ENCODE measurements at places on chromosomes 7 and 10.

DNA sequence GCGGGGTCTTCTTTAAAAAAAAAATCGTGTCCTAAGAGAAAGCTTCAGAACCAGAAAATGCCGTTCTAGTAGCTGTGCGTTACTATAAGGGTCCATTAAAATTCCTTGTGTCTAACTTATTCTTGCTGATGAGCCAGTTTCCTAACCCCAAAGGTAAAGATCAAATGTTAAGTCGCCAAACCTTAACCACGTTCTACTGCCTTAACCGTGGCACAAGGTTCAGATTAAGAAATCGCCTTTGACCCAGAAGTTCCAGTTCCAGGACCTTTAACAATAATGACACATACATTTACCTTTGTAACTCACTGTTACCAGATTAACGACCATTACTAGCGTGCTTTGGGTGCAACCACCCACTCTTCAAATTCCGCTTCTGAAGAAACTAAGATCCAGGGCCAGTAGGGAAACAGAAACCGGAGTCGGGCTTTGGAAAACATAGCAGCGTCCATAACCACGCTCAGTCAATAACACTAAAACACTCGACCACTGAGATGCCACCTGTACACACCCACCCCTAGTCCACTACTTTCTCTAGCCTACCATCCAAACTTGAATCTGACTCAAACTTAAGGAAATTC lies 620 bp downstream of the BET1 start:
- DNase-seq, result peak; percentile 11

DNA sequence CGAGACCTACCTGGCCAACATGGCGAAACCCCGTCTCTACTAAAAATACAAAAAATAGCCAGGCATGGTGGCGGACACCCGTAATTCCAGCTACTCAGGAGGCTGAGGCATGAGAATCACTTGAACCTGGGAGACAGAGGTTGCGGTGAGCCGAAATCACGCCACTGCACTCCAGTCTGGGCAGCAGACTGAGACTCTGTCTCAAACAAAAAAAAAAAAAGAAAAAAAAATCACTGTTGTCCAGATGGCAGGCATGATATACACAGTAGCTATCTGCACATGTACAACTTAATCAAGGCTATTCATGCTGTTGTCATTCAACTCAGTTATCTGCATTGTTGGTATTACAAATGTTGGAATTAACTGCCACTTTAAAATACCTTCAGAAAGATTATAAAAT lies 55.3 kb downstream of the BRAF start:
- DNase-seq, result no peak

DNA sequence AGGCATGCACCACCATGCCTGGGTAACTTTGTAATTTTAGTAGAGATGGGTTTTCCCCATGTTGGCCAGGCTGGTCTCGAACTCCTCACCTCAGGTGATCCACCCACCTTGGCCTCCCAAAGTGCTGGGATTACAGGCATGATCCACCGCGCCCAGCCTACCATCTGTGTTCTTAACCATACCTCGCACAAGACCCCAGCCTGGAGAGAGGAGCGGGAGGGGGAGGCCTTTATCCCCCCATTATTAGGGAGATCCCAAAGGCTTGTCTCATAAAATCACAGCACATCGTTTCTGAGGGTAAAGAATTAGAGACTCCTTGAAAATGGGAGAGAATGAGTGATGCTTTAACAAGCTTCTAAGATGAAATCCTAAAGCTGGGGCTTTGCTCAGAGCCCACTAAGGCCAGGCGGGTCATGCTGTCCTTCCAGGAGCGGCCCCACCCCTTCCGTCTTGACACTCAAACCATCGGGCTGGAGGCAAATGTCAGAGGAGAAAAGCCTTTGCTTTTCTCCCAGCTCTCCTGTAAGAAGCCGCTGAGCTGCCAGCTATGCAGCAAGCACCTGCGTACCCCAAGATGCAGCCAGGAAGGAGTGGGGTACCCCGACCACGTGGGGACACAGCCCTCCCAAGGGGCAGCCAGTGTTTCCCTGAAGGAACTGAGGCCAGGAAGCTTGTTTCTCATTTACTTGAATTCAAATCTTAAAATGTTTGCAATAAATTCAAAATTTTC lies 339.7 kb downstream of the PTPRN2 start:
- no peak for DNase-seq

GRCh38 chr7:36763132-36763816 lies 39.0 kb upstream of the AOAH start:
- DNase-seq, result no peak

DNA sequence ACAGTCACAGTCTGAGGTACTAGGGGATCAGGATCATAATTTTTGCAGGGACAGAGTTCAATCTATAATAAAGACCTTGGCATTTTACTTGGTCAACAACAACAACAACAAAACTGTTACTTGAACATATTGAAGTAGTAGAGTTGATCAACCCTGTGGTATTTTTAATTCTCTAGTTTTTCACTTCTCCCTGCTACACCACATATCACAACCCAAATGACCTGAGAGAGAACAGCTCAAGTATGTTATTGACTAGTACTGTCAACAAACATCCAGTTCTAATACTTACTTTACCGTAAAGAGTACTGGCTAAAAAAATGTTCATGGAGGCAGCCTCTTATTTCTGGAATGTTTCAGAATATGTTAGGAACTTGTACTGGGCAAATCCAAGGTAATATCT lies 90.5 kb upstream of the FAM3C start:
- DNase-seq, result no peak

GRCh38 chr7:129949292-129950133 lies 3.2 kb downstream of the UBE2H start:
- DNase-seq, result peak; percentile 32

DNA sequence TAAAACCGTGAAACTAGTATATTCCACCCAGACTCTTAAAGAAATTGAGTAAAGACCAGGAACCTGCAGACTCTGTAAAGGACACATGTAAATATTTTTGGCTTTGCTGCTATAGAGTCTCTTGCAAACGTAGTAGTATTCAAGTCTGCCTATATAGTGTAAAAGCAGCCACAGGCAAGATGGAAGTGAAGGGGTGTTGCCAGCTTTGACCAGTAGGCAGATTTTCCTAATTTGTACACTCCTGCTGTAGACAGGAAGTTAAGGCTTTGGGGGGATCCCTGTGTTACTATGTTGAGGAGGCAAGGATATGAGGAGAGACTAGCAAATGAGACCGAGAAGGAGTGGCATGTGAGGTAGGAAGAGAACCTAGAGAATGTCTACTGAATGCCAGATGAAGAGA lies 27.7 kb downstream of the WAC start:
- no peak for DNase-seq
